ENCODE measurements at places on chromosomes 5 and 9.

DNA sequence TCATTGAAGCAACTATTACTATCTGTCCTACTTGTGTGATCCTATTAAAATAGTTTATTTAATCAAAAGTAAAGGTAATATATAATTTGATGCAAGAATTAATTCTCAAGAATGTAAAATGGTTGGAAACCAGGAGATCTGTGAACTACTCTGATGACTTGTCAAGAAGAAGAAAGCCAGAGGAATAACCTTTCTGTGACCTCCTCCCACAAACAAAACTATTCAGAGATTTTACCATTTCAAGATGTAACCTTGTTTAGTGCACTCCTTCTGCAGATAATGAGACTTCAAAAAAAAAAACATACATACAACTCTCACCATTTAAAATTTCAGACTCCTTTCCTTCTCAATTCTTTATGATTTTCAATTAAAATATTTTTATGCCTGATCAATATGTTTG is 79.5 kb downstream of the RFX3 start:
- DNase-seq, result no peak

DNA sequence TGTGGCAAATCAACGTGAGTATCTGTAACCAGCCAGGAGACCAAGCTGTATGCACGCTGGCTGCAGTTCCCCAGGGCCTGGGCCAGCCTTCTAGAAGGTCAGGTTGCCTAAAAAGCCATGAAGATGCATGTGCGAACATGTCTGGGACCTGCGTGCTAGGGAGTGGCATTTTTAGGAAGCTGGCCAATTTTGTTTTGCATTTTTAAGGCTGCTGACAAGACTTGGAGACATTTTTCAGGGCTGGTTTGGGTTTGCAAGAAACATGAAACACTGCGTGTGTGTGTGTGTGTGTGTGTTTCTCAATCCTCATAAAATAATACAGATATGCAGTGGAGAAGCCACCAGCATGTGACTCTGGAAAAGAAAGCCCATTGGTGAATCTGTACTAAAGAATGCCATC is 5.1 kb downstream of the TGFBI start:
- DNase-seq, result no peak

DNA sequence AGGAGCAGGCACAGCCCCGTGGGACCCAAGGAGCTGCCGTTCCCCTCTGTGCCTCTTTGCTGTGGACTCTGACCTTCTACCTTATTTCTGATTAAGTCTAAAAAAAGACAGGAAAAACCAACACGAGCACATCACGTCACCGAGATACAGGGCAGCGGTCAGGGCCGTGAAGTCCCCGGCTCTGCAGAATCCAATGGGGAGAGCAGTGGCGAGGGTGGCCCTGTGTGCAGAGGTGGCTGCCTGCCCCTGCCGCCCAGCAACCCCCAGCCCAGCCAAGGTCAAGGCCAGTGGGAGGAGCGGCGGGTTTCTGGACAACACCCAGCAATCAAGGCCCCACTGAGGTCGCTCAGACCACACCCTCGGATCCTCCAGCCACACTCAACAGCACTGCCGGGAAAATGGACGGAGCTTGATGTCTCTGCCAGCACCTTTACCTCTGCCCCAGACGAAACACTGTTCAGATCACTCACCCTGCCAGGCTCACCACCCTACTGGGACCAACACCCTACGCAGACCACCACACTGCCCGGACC is 32.7 kb upstream of the SLC9A3 start:
- DNase-seq, result no peak

GRCh38 chr9:107492381-107492970 is 2.9 kb upstream of the KLF4 start:
- DNase-seq, result no peak

DNA sequence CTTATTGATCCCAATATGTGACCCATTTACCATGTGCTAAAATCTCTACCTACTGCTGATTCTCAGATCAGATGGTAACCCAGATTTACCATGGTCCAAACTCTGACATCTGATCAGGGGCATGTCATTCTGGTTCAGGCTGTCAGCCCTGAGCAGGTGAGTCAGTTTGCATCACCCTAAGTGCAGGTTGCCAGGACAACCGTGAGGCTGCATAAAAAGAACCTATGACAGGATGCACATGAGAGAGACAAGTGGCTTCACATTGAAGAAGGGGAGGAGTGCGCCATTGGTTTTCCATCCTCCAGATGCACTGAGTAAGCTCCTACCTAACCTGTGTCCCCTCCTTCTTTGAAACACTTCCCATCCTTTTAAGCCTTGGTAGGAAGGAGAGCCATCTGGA is 801 bp upstream of the PRSS3 start:
- DNase-seq, result no peak

GRCh38 chr5:142807372-142807911 is 37.3 kb downstream of the ARHGAP26 start:
- DNase-seq, result no peak

GRCh38 chr5:75522025-75522424 is 10.3 kb downstream of the POLK start:
- no peak for DNase-seq

- DNase-seq, result no peak
Measured at GRCh38 chr9:6459718-6460117, 46.7 kb downstream of the UHRF2 start.

GRCh38 chr5:160230686-160231527 is 1.6 kb downstream of the FABP6 start:
- DNase-seq, result no peak

- DNase-seq, result no peak
Measured at GRCh38 chr5:151496041-151496484, 48.7 kb downstream of the SLC36A1 start.

DNA sequence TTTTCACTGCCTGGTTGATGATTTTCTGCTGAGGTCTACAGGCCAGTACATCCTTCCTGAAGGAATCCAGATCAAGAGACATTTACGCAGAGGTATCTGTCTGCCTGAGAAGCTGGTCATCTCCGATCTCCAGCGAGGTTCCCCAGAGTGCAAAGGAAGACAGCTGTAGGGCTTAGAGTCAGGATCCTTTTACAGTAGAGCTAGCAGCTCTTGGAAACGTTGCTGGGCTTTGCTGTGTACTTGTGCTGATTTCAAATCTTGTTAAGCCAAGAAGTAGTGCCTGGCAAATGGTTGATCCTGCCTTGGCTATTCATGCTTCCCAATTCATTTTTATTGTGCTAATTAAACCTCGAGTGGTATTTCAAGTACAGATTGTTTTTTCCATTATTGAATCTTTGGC is 48.9 kb downstream of the NTRK2 start:
- no peak for DNase-seq

DNA sequence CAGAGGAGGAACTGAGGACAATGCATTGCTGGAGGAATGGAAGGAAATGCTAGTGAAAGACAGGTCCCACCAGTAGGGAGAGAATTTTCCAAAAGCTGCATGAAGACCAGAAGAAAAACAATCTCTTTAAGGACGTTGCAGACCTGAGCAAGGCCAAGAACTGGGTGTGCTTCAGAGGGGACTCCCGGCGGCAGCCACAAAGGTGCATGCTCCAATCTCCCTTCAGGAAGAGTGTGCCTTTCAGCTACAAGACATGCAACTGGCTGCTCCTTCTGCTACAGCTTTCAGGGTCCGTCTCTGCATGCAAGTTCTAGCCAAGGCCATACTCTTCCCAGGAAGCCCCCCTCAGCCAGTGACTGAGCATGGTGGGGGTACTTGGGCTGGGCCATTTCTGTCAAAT is 62.9 kb downstream of the SFXN1 start:
- DNase-seq, result no peak

DNA sequence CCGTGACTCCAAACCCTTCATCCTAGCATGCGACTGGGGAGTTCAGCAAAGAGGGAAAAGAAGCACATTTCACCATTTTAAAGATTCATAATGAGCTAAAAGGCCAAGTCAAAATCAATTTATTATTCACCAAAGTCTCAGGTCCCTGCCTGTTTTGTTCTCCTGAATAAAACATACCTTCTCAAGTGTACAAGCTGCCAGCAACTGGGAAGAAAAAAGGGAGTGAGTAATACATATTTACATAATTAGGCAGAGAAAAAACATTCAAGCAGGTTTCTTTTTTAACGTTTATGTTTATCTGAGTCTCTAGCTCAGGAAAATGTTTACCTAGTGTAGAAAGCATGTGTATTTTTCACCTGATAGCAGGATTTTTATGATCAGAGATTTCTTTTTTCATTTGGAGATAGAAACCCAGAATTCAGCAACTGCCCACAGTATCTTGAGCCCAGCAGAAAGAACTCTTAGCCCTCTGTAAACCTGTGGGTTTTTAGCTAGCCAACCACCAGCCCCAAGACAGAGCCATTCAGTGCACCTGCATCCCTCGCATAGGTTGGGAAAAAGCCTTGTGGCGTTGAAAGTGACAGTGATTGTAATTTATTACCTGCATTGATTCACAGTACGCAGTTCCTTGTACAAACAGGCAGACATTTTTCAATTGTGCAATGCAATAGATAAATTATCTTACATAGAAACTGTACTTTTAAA is 117.9 kb upstream of the GRIA1 start:
- DNase-seq, result no peak

- no peak for DNase-seq
Measured at GRCh38 chr5:75243510-75243909, 6.8 kb upstream of the ANKRD31 start.

- no peak for DNase-seq
Measured at GRCh38 chr5:37888476-37888875, 48.6 kb upstream of the GDNF start.

DNA sequence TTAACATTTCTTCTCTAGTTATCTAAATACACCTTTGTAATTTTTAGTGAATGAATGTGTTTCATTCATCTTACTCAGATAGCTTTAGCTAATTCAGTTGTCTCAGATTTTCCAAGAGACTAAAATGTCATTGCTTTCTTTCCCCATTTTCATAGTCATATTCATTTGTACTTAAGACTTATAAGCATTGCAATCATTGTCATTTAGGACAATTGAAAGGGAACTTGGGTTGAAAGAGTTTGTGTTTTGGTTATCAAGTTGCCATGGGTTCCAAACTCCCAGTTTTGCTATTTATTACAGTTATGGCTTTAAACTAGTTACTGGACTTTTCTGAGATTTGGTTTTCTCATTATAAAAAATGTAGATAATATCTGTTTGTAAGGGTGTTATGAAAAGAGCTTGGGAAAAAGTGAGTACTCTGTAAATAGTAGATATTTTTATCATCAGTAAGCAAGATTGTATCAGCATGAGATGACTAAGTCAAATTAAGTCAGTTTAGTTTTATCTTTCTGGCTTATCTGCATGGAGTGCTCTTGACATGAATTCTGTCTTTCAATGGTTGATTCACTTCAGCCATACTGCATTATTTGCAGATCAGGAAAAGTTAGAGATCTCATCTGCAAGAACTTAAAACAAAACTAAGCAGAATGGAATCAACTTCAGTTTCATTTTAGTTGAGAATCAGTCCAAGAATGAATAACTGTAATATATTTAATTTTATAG is 107.5 kb downstream of the PBX3 start:
- DNase-seq, result no peak

DNA sequence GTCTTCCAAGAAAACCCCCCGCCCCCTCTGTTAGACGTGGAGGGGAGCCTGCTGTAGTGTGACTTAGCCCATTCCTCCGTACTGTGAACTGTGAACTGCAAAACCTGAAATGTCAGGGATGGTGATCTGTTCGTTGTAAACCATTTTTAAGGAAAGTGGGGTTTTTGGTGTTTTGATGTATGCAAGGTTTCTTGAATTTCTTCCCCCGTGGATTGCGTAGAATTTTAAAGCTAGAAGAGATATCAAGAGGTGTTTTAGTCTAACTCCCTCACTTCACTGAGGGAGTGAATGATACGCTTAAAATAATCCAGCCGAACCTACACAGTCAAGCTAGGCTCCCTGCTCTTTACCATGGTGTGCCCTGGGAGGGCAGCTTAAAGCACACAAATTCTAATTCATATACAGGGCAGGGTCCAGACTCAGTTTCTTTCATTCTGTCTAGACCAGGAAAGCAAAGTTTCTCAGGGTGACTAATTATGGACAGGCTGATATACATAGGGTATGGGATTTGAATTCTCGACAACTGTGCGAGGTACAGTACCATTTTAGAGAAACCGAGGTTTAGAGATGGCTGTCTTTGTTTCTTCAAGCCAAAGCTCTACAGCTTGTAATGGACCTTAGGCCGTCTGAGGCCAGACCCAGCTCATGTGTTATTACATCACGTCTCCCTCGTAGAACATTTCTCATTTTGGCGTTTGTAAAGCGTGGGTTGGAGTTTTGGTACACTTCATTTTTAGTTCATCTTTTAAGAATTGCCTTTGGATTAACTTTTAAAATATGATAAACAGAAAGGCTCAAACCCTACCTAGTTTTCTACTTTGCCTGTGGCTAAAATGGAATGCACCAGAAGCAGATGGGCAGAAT is 2.7 kb downstream of the PTGER4 start:
- DNase-seq, result no peak

GRCh38 chr5:72353046-72353445 is 32.9 kb downstream of the PTCD2 start:
- DNase-seq, result no peak

DNA sequence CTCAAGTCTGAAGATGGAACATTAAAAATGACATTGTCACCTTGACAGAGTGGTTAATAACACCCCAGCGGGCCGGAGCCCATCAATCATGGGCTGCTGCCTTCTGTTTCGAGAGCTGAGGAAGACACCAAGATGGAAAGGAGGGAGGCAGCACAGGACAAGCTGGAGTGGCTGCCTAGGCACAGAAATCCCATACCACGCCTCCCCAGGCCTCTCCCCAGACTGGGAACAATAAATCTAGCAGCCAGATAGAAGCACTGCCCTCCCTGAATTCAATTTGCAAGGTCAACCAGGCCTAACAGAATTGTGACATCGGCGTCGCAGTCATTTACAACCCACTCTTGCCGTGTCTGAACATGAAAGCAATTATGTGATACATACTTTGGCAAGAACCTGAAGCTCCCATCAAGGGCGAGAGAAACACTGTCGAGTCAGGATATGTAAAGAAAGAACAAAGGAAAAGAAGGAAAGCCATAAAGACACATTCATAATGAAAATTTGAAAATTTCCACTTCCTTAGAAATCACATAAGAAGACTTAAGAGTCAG is 35.4 kb upstream of the ZNF354A start:
- DNase-seq, result no peak

DNA sequence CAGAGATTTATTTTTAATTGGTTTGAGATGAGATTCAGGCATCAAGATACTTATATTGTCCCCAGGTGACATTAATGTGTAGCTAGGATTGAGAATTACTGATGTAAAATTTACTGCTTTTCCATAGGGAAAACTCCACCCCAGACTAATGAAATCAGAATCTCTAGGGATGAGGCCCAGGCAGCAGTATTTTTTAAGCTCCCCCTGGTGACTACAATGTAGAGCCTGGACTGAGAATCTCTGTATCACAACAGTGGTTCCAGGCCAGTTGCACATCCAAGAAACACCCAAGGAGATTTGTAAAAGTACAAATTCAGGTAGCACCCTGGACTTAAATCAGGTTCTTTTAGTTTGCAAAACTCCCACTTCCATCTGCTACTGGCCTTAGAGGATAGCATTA is 185.7 kb downstream of the MARCHF11 start:
- DNase-seq, result no peak

GRCh38 chr5:157860898-157861890 is 2.2 kb upstream of the CLINT1 start:
- no peak for DNase-seq

DNA sequence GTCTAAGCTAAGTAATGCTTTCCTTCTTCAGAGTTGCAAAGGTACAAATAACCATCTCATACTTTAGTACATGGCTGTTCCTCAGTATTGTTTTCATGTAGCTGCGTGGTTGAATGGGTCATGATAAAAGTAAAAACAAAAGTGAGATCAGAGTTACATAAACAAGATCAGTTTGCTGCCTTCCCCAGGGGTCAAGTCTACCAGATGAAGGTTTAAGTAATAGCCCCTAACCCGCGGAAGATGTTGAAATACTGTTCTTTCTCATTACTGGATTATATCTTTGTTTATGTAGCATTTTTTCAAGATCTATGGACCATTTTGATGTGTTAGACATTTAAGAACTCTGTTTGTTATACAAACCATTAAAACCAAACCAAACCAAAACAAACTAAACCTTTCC is 34.1 kb upstream of the ARRDC3 start:
- no peak for DNase-seq
